ENCODE measurements at places on chromosomes 2 and 18.
A peak's percentile ranks its signal among the peaks of the same experiment; 100 is the strongest.

GRCh38 chr2:226180281-226180884, 619.2 kb downstream of the IRS1 start:
- no peak for DNase-seq

DNA sequence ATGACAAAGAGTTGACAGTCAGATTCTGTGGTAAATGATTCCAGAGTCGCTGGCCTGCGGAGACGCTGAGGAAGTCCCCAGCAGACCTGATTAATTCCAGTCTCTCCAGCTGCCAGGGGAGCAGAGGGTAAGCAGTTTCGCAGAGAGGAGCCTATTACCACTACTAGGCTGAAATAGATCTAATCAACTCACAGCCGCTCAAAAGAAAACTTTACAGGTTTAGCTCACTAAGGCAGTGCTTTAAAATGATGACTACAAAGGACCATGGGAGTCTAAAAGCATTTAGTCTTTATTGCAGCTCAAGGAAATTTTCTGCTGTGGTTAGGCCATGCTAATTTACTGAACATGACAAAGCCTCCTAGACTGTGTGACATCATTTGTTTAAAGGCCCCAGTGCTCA, 445.6 kb upstream of the POU3F3 start:
- no peak for DNase-seq

DNA sequence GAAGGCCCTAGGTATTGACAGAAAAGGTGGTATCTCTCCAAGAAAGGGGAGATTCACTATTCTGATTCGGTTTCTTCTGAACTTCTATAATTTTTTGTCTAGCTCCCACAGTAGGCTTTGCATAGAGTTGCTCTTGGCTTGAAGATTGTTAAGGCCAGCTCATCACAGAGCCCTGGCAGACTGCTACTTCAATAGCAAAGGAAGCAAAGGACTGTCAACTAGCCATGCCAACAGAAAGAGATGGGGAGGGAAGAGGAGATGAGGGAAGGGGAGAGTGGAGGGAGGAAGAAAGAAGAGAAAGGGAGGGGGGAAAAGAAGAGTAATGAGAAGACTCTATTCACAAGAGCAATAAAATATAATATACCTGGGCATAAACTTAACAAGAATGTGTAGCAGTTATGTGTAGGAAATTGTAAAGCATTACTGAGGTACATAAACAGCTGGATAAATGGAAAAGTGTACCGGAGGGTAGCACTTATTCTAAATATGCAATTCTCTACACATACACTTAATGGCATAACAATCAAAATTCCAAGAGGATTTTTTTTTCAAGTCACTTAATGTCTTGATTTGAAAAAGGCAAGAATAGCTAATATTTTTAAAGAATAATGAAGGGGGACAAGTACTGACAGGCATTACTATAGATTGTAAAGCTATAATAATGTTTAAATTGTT, 102.5 kb downstream of the LOXHD1 start:
- no peak for DNase-seq

GRCh38 chr2:232454630-232455029, 1.3 kb upstream of the ALPI start:
- DNase-seq: no peak

GRCh38 chr2:3242747-3243369, 134.8 kb downstream of the EIPR1 start:
- DNase-seq: peak; percentile 41

DNA sequence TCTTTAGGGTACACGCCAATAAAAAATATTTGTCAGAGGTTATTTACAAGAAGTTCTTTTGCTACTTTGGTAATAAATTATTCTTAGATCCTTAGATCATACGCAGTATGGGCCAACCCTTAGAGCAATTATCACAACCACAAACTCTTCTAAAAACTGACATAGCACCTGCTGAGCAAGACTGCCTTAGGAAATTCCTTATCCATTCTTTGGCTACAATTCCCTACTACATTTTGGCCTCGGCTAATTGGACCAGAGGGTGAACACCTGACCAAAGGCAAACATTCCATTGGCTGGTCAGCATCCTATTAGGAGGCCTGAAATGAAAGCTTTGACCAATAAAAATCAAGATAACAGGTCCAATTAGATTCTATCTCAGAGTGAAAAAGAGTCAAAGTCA, 147.6 kb upstream of the CCDC68 start:
- DNase-seq: no peak

DNA sequence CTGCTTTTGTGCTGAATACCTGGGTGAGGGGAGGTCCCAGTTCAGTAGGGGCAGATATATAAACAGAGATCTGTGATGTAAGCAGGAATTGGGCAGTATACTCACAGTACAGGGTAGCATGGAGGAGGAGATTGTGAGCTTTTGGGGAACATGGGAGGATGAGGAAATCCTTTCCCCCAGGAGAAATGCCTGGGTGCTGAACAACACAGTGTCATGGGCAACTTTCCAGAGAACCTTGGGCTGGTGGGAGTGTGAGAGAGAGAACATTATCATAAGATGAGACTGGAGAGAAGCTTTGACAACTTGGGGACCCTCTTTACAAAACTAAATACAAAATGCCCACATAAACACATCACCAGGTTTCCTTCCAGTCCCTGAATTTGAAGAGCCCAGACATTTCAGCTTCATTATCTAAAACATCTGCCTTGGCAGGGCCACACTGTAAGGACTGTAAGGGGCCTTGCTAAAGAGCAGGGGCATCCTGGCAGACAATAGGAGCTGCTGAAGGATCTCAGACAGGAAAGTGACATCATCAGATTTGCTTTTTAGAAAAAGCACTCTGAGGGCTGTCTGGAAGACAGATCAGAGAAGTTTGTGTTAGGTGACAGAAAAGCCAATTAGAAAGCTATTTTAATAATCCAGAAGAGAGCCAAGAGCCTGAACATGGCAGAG, 303.1 kb upstream of the FBXO11 start:
- peak; percentile 41 for DNase-seq

GRCh38 chr2:14752295-14752694, 119.8 kb downstream of the LRATD1 start:
- no peak for DNase-seq

DNA sequence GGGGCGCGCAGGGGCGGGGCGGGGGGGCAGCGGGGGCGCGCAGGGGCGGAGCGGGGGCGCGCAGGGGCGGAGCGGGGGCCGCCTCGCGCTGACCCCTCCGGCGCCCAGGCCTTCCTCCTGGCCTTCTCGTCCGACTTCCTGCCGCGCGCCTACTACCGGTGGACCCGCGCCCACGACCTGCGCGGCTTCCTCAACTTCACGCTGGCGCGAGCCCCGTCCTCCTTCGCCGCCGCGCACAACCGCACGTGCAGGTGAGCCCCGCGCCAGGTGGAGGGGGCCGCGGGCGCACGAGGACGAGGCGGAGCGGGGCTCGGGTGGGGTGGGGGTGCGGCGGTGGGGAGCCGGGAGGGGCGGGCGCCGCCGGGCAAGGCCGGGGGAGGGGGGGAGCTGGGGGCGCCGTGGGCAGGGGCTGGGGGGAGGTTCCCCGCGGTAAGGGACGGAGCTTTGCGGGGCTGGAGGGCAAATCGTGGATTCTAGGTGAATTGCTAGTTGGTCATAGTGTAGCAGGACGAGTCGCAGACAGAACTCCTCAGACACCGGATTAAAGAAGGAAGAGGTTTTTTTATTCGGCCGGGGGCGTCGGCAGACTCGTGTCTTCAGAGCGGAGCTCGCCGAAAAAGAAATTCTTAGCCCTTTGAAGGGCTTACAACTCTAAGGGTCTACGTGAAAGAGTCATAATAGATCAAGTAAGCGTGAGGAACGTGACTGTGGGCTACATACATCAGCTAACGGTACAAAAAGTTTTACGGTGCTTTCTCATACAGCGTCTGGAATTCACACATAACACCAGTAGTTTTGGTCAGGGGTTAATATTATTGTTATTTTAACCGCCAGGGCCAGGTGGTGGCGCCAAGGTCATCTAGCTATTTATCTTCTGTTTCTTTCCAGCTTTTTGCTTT, 29.9 kb downstream of the ANO7 start:
- peak; percentile 53 for DNase-seq

- DNase-seq: no peak
Measured at GRCh38 chr2:21501376-21502027, 377.7 kb downstream of the TDRD15 start.

- peak; percentile 36 for DNase-seq
Measured at GRCh38 chr18:55236150-55236931, 277.1 kb upstream of the CCDC68 start.

DNA sequence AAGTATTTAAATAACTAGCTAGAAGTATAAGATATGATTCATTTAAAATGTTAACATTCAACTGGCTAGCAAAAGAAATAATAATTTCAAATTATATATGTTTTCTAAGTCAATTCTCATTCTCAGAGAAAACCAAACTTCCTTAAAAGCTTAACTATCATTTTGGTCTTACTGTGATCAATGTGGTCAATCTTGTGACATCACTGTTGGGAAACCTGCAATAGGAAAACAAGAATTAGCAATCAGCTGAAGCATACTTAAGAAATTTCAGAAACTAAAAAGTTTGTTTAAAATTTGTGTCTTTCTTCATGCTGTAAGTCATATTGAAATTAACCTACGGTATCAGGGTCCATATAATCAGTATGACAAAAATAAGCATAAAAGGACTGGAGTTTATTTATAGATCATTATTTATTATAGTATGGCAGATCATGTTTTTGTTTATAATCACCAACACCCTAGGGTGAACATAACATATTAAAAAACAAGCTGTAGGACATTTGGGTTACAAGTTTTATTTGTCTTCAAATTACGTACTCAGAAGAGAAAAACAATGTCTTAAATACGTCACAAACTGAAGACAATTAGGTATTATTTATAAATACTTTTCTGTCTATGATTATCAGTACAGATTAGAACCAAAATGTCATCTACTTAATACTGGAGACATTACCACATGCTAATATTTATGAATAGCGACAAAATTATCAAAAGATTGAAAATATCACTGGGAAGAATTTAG, 60.5 kb downstream of the BAZ2B start:
- DNase-seq: peak; percentile 94

GRCh38 chr18:12038082-12038638, 55.5 kb upstream of the ANKRD62 start:
- DNase-seq: peak; percentile 8

DNA sequence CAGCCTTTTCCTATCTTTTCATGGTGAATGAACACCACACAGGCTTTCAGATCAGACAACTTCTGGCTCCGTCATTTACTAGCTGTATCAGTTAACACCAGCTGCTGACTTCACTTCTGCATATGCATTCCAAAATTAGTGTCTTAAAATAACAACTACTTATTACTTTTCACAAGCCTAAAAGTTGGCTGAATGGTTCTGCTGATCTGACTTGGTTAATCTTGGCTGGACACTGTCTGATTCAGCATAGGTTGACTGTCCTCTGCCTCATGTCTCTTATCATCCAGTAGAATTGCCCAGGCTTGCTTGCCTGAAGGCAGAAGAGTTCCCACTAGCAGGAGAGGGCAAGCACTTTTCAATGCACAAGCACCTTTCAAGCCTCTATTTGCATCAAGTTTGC, 72.7 kb downstream of the MARCHF4 start:
- no peak for DNase-seq

- no peak for DNase-seq
Measured at GRCh38 chr2:200318940-200319435, 12.5 kb downstream of the SPATS2L start.

DNA sequence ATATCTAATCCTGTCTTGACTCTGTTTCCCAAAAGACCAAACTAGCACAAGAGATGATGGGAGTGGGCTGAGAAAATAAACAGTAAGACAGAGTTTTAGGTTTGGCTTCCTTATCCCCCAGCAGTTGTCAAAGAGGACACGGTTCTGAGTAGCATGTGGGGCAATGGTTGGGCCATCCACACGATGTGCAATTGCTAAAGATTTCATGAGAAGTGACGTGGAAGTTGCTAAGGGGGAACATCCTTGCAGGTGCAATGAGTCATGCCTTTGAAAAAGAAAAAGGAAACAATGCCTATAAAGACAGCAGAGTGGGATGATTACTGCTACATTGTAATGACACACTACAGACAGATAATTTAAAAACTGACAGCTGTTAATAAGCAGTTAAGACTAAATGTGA, 1395.8 kb downstream of the LRP1B start:
- DNase-seq: no peak

DNA sequence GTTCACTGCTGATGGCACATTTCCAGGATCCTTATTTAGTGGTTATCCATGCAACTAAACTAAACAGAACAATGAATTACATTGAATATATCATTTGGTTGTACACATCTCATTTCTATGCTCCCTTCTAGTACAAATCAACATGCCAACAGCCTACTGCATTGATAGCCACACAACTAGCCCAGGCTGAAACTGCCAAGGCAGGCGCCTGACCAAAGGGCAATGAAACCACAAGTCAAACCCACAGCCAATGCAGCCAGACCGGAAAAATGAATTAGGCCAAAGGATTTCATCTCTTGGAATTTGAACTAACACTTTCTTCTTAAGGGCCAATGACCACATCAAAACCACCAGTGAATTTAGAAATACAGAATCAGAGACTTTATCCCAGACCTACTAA, 196.4 kb downstream of the NOL4 start:
- no peak for DNase-seq

GRCh38 chr2:160278879-160279177, 78.8 kb upstream of the ITGB6 start:
- DNase-seq: no peak

DNA sequence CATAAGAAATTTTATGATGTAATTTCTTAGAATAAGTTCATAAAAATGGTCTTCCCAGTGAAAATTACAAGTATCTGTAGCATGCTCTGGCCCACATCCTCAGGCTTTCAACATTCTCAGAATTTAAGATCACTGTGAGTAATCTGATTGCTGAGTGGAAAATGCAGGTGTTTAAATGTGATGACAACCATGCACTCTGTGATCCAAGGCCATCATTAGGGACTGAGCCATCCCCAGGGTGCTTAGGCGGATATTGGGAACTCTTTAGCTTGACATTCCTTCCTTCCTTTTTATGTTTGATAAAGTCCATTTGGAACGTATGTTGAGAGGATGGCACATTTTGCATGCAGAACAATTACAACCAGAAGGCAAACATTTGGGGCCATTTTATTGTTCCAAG, 95.5 kb downstream of the ARL4C start:
- no peak for DNase-seq

GRCh38 chr2:147141930-147142329, 702.9 kb upstream of the ACVR2A start:
- DNase-seq: no peak

GRCh38 chr18:27865431-27865830, 311.5 kb downstream of the CDH2 start:
- DNase-seq: no peak

GRCh38 chr2:19883486-19883885, 18.3 kb downstream of the TTC32 start:
- no peak for DNase-seq

- DNase-seq: no peak
Measured at GRCh38 chr2:26462100-26462499, 15.8 kb downstream of the OTOF start.

GRCh38 chr2:236607471-236608187, 38.0 kb downstream of the ACKR3 start:
- peak; percentile 20 for DNase-seq

GRCh38 chr2:112839407-112840067, 3.0 kb upstream of the IL1B start:
- DNase-seq: peak; percentile 99

All from inflammatory macrophage treated with lipopolysaccharide for 4 hours (primary cell).